Lung microvascular endothelial cell (primary cell): ENCODE measurements at places on chromosomes 5 and 9.
A peak's percentile ranks its signal among the peaks of the same experiment; 100 is the strongest.

GRCh38 chr9:13786131-13786530 lies 506.6 kb upstream of the MPDZ start:
- DNase-seq = no peak

DNA sequence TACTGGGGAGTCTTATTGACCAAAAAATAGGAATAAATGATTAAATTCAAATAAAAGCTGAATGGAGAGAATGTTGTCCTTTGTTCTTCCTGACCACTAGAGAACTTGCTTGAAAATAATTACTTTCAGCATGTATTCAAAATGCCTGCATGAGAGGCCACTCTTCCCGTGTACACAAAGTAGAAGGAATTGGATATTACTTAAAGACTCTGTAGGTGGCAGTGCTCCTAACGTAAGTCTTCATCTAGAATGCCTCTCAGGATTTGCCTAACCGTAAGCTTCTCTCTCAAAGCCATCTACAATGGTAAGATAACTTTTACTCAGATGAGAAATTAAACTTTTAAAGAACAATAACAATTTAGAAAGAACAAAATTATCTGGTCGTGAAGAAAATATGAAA lies 620.0 kb upstream of the CCNG1 start:
- DNase-seq = no peak

DNA sequence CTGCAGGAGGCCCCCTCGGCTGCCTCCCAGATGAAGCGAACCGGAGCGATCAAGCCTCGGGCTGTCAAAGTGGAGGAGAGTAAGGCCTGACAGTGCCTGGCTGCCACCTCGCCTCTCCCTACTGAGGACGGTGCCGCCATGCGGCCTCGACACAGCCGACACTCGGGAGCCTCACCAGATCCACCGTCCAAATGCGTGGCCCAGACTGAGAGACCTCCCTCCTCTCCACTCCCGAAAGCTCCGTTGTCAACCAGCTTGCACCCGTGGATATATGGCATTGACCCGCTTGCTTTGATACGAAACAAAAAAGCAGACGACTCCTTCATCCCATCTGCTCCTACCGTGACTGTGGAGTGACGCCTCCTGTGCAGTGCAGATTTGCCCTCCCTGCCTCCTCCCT lies 6.9 kb upstream of the POMT1 start:
- no peak for DNase-seq

DNA sequence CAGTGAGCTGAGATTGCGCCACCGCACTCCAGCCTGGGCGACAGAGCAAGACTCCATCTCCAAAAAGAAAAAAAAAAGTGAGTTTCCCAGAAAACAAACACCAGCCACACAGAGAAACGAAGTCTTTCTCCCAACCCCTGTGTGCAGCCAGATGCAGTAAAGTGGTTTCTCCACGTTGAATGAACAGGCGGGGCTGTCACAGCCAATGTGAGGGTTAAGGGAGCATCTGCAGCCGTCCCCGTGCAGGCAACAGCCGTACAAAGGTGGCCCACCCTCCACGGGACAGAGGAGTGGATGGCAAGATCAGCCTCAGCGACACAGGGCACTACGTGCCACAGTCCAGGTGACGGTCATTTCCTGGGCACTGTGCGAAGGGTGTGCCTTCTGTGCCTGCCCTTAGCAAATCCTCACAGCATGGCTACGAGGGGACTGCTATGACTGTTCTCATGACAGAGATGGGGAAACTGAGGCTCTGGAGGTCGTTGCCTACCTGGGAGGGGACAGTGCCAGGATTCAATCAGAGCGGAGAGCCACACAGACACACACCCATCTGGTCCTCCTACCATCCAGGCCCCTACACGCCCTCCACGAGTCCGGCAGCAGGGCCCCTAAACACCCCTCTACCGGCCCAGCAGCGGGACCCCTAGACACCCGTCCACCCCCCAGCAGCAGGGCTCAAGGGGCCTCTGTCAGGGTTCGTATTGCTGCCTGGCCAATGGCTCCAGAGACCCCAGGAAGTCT lies 2.3 kb downstream of the VAV2 start:
- DNase-seq = no peak

GRCh38 chr5:57476601-57477056 lies 6.0 kb downstream of the ACTBL2 start:
- no peak for DNase-seq

GRCh38 chr5:81761270-81761669 lies 10.4 kb upstream of the SSBP2 start:
- DNase-seq = no peak

- peak; percentile 14 for DNase-seq
Measured at GRCh38 chr5:17317473-17317872, 100.0 kb downstream of the BASP1 start.

GRCh38 chr5:95043234-95043633 lies 241.7 kb downstream of the MCTP1 start:
- DNase-seq = no peak

- DNase-seq = peak; percentile 71
Measured at GRCh38 chr5:179530069-179530998, 20.0 kb upstream of the RUFY1 start.
